ENCODE measurements at places on chromosomes 13 and 19.

GRCh38 chr13:110236831-110237261 lies 70.1 kb downstream of the COL4A1 start:
- DNase-seq: no peak

DNA sequence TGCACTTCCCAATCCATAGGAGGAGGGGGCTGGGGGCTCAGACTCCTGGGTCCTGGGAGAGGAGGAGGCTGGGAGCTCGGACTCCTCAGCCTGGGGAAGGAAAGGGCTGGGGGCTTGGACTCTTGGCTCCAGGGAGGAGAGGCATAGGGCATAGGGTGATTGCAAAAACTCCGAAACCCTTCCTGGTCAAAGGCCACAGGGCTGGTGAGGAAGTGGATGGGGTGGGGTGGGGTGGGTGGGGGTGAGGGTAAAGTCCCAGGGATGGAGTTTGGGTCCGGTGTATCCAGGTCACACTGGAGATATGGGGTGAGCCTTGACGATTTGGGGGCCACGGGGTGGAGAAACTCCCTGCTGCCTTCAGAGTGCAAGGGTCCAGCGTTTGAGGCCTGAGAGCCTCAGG lies 2.8 kb downstream of the MYH14 start:
- no peak for DNase-seq

DNA sequence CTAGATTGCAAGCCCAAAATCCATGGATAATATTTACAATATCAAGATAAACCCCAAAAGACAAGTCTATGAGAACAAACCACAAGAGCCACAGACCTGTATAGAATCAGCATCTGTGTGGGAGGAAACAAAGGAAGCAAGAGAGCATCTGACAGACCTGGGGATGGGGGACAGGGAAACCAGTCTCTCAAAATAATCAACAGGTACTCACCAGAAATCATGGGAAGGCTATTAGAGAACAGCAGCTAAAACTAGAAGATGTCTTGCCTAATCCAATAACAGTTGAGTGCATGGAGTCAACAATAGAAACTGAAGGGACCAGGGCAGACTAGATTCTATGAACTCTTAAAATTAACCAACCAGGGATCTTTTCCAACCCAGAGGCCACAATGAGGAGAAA lies 8.7 kb downstream of the SLC6A16 start:
- DNase-seq: no peak

GRCh38 chr13:97285221-97285955 lies 63.3 kb downstream of the MBNL2 start:
- DNase-seq: no peak

All from left renal pelvis (tissue), 4 donors.